ENCODE measurements at places on chromosomes 2 and 18. TPM values are rescaled to one million over a fixed set of nuclear protein-coding genes. Genes with fewer than 3 reads are reported as not detected.

DNA sequence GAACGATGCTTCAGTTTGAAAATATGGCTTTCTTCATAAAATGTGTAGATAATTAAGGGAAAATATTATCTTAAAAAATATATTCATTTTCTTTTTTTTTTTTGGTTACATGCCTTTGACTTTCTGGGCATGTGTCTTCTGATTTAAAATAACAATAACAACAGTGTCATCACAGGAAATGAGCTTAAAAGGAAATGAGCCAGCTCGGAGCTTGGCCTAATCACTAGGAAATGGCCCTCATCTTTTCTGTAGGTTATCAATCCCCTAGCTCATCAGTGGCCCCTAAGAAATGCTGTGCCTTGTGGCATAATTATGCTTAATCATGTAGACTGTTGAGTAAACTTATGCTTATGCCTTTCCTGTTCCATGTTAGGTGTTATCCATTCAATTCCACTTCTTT, 141.8 kb upstream of the FHL2 start:
- DNase-seq, result no peak

GRCh38 chr2:11829324-11829946, 83.0 kb downstream of the LPIN1 start:
- peak; percentile 85 for DNase-seq

DNA sequence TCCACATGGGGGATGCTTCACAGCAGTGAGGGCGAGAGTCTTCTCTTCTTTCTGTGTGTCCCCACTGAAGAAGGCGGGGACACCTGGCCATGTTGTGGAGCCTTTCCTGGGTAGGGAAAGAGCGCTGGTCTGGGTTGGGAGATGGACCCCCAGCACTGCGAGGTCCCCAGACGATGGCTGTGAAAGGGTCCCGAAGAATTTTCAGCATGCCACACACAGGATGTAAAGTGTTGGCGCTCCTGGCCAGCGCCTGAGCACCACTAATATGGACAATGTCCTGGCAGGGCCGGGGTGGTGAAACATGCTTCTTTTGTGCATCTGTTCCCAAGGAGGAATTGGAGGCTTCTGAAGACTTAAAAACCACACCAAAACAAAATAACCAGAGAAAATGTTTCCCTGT, 77.2 kb downstream of the GLI2 start:
- no peak for DNase-seq

The DGUOK gene
- 79.0 TPM for total RNA-seq

The NEU4 gene
- not detected for total RNA-seq

The SLC4A3 gene
- total RNA-seq, result 0.88 TPM

The TMBIM1 gene
- total RNA-seq, result 11.1 TPM

The PTPN18 gene
- 4.0 TPM for total RNA-seq

GRCh38 chr2:223956300-223956699, 963 bp upstream of the MRPL44 start:
- no peak for DNase-seq

DNA sequence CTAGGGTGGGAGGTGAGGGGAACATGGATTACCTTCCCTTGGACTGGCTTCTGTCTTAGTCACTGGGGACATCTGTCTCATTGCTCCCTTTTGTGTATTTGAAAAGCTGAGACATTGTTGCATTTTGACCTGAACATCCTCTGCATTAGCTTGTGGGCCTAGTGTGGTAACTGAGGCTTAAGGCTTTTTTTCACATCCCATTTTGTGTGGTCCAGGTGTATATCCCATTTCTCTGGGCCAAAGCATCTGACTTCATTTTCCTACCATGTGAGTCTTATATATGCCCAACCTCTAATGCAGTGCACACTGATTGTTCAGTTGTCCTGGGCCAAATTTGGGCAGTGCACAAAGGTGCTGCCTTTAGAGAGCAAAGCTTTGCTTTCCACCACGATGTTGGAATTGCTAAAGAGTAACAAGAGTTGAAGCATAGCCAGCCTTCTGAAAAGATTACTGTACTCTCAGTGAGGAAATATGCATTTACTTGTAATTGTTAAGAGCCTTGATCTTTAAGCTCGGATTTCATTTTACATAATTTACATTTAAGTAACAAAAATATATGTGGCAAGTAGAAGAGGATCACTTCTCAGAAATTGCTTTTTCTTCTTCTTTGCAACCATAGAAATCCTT, 13.3 kb downstream of the PRKCE start:
- DNase-seq, result no peak

DNA sequence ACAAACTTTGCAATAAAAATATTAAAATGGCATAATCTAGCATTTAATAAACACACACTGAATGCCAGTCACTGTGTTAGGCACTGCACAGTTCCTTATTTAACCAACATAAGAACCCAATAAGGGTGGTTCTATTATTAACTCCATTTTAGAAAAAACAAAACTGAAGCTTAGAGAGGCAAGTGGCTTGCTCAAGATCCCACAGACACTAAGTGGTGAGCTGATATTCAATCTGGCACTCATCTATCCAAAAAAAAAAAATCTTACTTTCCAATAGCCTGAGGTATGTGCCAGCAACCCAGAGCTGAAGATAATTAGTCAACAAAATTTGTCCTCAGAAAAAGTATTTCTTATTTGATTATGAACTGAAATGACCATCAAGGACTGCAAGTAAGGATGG, 799 bp downstream of the CYTIP start:
- no peak for DNase-seq

The TNP1 gene
- not detected for total RNA-seq

DNA sequence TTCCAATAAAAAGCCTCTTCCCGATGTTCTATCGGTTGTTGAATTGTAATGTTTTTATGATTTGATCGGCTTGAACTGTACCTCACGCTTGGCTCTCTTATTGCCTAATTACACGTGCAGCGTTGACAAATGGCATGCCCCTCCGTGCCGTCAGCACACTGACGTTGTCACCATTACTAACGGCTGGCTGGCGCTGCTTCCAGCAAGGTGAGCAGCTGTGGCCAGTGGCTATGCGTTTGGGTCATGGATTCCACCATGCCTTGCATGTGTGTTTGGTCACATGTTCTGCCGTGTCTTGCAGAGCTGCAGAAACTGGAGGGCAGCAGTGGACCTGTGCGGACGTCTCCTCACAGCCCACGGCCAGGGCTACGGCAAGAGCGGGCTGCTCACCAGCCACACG, 42.1 kb downstream of the TRAPPC12 start:
- DNase-seq, result no peak

GRCh38 chr18:354471-354870, 86.6 kb upstream of the THOC1 start:
- no peak for DNase-seq

DNA sequence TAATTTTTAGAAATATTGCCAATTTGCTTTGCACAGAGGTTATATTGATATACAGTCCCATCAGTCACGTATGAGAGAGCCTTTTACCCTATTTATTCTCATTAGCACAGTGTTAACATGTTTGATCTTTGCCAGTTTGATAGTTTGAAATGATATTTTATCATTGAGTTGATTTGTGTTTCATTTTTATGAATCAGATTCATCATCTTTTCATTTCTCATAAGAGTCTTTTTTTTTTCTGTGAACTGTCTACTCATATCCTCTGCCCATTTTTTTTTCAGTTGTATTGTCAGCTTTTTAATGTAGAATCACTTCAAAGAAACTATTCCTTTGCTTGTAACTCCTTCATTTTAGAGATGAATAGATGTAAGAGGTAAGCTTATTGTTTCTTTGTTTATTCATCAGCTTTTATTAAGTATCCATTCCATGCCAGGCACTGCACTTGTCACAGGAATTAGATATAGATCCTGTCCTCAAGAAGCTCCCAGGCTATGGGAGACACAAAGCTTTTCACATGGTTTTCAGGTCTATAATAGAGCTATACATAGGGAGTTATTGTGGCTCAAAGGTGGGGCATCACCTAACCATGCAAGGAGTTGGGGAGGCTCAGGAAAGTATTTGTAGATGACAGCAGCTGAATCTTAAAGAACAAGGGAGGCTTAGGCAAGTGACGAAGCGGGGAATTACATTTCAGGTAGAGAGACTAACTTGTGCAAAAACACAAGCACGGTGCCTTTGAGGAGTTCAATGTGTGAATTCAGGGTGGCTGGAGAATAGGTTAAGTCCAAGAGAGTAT, 42.1 kb downstream of the CD28 start:
- DNase-seq, result no peak

GRCh38 chr18:56647071-56647470, 4.1 kb upstream of the WDR7 start:
- no peak for DNase-seq

GRCh38 chr2:134705861-134706586, 12.8 kb downstream of the TMEM163 start:
- DNase-seq, result peak; percentile 50

GRCh38 chr18:50967714-50968661, at the start of gene ELAC1:
Gene ELAC1 (plus strand): TSS chr18:50968040. CDS start chr18:50974405, 6,365 bp downstream.
- peak; percentile 87 for DNase-seq

DNA sequence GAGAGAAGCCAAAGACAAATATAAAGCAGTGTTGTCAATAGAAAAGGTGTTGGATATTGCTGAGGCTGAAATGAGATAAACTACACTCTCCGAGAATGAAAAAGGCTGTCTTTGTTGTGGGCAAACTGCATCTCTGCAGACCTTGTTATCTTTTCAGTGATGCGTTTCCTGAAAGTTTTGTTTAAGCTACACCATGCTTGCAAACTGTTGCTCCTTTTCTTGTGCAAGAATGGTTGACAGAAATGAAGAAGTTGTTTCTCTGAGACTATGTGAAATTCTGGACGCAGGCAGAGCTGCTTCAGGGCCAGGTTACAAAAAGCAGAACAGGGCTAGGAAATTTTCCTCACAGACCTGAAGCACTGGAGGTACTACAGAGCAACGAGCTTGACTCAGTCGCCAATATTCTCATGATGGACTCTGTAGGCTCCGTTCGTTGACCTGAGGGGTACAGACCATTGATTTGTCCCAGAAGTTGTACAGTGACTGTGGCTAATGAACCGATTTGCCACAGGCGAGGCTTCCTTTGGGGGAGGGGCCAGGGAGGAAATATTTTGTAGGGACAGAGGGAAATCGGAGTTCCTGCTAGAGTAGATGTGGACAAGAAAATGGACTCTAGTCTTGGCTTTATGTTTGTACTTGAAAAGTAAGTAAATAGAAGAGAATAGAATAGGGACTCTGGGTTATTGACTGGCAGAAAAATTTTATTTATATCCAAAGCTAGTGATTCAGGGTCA, 3.5 kb upstream of the ATL2 start:
- no peak for DNase-seq

The CAPN14 gene
- 0.04 TPM for total RNA-seq

The ALPI gene
- not detected for total RNA-seq

The IL1RN gene
- total RNA-seq, result not detected

The PLEKHB2 gene
- total RNA-seq, result 57.4 TPM
